ENCODE measurements at places on chromosomes 12 and 14.

GRCh38 chr12:19131025-19131444 is 1.5 kb downstream of the PLEKHA5 start:
- DNase-seq = no peak

- DNase-seq = no peak
Measured at GRCh38 chr12:48292040-48292439, 58.7 kb downstream of the ZNF641 start.

GRCh38 chr12:92110083-92110640 is 35.5 kb downstream of the BTG1 start:
- DNase-seq = no peak

DNA sequence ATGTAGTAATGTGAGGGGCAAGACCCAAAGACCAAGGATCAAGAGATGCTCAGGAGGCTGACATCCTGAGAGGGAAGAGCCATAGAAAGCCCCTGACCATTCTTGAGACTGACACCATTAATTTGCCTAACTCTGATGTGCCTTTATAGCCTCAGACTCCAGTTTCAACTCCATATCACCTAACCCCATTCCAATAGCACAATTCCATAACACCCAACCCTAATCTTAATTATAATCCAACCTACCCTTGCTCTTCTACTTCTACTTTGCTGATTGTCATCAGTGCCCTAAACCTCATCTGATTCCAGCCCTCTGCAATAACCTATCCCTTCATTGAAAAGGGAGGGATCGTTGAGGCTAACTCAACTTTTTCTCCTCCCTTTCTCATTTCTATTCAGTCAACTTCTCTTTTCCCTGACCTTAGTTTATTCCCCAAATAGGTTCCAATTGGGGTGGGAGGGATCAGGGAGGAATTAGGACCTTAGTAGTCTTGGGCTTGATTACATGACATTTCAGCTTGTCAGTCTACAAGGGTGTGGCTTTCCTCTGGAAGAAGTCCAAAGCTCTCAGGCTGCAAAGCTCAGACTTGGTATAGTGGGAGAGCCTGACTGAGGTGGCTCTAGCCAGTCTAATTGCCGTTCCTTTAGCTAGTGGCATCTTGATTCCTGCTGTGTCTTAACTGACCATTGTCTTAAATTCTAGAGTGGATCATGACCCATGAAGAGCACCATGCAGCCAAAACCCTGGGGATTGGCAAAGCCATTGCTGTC is 3.1 kb downstream of the PFKM start:
- DNase-seq = no peak

GRCh38 chr14:73865534-73866113 is 14.0 kb downstream of the PTGR2 start:
- no peak for DNase-seq

DNA sequence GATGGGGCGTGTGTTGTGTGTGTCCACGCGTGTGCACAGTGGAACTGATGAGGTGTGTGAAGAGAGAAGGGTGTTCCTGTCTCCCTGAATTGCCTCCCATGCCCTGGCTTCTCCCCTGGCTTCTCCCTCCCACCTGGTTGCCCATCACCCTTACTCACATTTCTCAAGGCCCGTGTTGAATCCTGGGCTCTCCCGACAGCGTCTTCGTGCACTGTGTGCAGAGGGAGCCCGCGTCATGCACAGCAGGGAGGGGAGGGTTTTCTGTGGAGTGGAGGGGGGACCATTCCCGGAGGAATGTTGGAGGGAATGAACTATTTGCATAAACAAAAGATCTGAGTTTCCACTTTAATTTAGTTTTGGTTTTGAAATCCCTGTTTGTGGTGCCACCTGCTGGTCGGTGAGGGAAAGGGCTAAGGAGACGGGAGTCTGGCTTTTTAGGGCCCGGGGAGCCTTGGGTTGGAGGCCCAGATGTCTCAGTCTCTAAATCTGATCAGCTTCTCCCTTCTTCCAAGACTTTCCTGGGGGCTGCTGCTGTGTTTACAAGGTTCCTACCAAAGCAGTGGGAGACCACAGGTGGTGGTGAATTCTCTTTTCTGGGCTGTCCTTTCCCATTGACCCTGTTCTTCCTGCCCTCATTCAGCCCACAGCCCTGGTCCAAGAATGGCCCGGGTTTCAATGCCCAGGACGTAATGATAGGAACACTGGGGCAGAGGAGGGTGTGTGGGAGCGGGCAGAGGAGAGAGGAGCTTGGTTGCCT is at the start of gene C1R:
Gene C1R (minus strand): TSS at position 217 of the 757 bp plus-strand sequence. CDS start 57 bp downstream, at position 160.
- peak; percentile 36 for DNase-seq

DNA sequence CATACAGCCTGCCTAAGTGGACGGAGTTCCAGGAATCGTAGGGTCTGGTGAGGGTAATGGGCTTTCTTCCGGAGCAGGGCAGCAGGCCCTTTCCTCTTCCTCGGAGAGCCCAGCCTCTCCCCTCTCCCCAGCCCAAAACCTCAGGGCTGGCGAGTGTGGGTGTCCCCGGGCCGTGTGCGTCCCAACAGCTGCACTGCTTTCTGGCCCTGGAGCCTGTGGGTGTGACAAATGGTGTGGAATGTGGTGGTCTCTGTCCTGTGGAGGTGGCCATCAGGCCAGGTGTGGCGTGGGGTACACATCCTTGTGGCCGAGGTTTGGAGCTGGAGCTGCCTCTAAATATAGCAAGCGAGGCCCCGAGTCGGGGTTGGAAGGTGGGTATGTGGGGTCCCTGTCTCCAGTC is 8.5 kb downstream of the ORAI1 start:
- no peak for DNase-seq

GRCh38 chr14:88597601-88598000 is 34.8 kb downstream of the ZC3H14 start:
- DNase-seq = no peak
